NCI-H2107 (cell line): ENCODE measurements at places on chromosomes 3 and 15.

DNA sequence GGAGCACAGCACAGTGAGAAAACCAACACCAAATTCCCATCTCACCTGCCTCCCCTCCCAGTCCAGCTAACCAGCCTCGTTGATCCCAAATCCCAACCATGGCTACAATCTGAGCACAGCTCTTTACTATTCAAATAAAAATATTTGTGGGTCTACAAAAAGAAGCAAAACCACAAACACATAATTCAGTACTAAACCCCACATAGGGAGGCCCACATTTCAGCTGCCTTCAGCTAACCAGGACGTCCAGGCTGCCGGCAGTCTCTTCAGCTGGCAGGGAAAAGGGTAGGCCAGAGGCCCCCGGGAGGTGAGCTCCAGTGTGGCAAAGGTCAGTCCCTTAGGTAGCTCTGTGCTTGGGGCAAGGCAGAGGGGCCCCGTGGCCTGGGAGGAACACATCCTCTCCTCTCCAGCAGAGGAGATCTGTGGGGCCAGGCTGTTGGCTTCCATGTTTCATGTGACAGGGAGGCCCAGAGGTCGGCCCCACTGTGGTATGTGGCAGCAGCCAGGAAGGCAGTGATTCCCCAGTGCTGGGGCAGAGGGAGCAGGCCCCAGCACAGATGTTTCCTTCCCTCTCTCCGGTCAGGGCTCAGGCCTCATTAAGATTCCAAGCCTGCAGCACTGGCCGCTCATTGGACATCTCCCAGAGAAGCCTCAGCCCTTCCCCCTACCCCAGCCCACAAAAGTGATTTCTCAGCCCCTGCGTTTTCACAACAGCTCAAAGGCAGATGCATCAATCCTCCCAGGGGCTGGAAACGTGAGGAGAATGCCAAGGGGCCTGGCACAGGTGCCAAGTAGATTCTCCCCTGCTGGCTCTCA, 381.4 kb downstream of the NTRK3 start:
- DNase-seq = no peak

GRCh38 chr3:12193485-12194165, 34.9 kb upstream of the TIMP4 start:
- DNase-seq = no peak

DNA sequence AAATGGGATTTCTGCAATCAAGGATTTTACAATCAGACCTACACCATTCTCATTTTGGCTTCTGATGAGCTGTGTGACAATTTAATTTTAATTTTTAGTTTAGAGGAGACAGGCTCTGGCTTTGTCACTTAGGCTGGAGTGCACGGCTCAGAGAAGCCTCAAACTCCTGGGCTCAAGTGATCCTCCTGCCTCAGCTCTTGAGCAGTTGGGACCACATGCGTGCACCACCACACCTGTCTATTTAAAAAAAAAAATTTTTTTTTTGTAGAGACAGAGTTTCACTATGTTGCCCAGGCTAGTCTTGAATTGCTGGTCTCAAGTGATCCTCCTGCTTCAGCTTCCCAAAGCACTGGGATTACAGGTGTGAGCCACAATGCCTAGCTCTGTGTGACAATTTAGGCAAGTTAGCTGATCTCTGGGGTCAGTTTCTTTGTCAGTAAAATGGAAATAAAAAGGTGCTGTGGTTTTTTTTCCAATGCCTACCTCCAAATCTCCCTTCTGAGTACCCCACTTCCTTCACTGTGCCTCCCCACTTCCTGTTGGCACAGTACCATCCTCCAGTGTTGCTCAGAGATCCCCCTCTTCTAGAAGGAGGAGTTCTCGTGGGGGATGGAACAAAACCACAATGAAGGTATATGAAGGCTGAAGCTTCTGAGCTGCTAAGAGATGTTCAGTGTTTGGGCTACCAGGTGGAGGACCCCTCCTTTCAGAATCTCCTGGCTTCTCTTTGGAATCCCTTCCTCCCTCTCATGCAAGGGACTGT, 54.1 kb upstream of the GSK3B start:
- DNase-seq = no peak

DNA sequence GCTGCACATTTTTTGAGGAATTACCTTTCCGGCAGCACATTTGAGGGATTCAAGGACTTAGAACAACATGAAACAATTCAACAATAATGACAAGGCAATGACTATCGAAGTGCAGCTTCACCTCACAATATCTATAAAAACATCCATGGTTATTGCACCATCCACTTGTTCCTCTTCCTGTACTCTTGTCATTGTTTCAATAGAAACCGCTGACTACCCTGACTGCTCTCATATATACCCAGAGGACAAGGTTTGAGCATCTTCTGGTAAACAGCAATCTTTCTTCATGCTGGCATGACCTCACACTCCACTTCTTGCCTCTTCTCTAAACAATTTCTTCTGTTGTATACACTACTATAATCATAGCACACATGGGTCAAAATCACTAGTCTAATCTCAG, 864.9 kb downstream of the FHIT start:
- no peak for DNase-seq

GRCh38 chr15:95520511-95520910, 810.0 kb upstream of the NR2F2 start:
- no peak for DNase-seq

DNA sequence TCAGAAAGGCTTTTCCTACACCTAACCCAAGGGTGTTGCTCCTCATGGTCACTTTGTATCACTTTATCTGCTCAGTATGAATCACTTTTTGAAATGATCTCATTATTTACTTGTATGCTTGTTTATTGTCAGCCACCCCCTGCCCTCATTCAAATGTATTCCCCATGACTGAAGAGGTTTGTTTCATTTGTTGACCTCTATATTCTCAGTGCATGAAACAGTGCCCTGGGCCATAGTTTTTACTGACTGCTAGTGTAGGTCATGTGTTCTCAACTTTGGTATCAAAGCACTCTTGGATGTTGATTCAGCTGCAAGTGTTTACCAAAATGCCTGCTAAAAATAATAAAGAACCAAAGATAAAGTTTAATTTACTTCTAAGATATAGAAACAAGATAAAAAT, 381.7 kb upstream of the ARPP21 start:
- DNase-seq = no peak

GRCh38 chr15:101599091-101599490, 53.1 kb downstream of the TM2D3 start:
- DNase-seq = no peak

GRCh38 chr3:15858547-15859506, 61.0 kb upstream of the ANKRD28 start:
- no peak for DNase-seq

DNA sequence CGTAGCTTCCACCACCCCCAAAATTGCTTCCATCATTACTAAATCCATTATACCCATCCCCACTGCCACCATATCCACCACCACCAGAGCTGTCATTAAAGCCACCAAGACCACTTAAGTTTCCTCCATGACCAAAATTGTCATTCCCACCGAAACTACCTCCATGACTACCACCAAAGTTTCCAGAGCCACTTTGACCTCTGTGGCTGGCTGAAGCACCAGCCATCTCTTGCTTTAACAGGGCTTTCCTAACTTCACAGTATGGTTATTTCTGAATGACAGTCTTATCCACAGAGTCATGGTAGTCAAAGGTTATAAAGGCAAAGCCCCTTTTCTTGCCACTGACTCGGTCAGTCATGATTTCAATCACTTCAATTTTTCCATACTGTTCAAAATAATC, 24.3 kb upstream of the DENND4A start:
- no peak for DNase-seq

GRCh38 chr3:119973018-119973646, 121.1 kb downstream of the GSK3B start:
- no peak for DNase-seq

GRCh38 chr15:68277131-68277602, 378 bp upstream of the FEM1B start:
- DNase-seq = no peak

GRCh38 chr3:132907293-132907692, 130.9 kb upstream of the TMEM108 start:
- no peak for DNase-seq

DNA sequence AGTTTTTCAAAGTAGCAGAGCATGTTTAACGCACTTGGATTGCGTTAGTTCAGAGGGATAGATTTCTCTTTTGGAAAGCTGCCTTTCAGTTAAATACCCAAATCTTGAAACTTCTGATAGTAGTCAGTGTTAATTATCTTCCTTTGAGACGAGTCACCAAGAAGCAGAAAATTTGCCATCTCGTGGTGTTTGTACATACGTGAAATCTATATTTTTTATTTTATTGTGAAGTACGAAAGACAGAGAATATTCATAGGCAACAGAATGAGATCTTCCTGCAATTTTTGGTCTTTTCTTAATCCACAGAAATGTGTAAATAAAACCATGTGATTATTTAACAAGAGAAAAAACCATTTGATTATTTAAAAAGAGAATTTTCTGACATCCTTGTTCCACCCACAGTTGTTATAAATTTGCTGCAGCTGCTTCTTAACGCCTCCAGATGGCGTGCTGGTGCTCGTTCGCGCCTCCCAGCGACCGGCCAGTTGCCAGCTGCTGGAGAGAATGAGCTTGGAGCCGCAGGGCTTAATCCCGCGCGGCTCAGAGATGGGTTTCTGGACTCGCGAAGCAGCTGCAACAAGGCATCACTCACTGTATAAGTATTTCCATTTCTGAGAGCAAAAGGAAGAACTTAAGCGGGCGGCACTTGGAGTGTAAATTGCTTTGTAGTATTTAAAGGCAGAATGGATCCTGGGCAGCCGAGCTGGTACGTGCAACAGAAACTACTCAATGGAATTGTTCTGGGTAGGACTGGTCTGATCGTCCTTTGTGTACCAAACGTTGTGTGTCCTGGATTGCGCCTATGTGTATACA, 10.5 kb upstream of the SLITRK3 start:
- peak; percentile 73 for DNase-seq

GRCh38 chr3:32240159-32240545, 1.7 kb downstream of the CMTM8 start:
- no peak for DNase-seq

DNA sequence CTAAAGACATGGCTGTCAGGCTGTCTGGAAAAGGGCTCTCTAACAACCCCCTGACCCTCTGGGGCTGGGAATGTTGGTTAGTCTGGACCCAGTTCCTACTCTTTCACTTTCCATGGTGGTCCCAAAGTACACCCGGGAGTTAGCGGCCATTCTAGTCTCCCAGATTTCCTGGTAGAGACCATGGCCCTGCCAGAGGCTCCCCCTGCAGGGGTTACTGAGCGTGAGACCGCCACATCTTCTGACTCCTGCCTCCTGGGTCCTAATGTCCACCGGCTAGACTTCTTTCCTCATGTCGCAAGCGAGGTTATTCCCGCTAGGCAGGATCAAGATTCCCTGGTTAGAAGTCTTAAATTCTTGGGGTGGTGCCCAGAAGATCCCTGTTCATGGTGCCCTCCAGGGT, 540.0 kb upstream of the ROBO1 start:
- no peak for DNase-seq

GRCh38 chr3:126031981-126032471, 51.9 kb downstream of the SLC41A3 start:
- no peak for DNase-seq

GRCh38 chr3:52845691-52846431, 11.0 kb upstream of the MUSTN1 start:
- DNase-seq = no peak

DNA sequence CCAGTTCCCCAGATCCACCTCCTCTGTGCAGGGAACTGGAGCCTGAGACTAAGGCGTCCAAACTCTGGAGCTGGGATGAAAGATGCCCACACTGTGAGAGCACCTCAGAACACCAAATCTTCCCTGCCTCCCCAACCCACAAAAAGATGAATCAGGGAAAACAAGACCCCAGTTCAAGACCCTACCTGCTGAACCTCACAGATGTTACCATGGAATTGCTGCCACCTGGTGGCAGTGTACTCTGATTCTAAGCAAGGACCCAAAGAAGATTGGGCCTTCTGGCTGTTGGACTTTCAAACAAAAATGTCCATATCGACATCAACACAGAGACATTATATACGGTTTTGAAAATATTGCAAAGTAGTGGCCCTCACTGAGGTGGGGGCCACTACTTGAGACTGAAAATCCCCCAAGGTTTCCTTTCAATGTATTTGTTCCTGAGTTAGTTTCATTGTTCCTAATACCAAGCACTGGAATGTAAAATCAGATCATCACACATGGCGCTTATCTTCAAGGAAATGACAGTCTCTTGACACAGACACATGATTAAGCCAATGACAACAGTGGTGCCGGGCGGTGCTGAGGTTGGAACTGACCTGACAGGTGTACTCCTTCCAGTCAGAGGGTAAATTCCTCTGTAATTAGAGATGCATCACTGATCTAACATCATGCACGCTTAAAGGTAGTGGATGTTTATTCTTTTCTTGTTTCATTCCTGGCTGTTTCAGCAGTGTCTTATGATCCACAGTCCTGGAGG, 67.6 kb downstream of the SLC6A11 start:
- DNase-seq = no peak

- no peak for DNase-seq
These were observed 37.8 kb downstream of the CD47 start for GRCh38 chr3:108053067-108053466.

- DNase-seq = no peak
These were observed 81.6 kb downstream of the OCA2 start for GRCh38 chr15:28017423-28017924.

GRCh38 chr3:151584566-151584965, 123.7 kb upstream of the IGSF10 start:
- DNase-seq = no peak

DNA sequence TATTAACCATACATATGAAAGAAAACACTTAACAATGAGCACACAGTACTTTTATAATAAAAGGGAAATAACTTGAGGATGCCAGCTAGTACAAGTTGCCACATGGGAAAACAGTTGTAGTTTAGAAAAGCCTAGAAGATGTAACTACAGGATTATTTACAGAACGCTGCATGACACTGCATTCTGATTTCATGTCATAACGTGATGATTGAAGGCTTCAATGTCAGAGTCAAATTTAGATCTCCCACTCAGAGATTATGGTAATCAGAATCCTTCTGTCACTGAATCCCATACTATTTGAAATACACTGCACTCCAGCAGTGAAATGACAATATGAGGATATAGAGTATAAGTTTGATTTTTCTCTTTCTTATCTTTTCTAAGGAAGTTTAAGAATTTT, 253.9 kb upstream of the LRRN1 start:
- no peak for DNase-seq

DNA sequence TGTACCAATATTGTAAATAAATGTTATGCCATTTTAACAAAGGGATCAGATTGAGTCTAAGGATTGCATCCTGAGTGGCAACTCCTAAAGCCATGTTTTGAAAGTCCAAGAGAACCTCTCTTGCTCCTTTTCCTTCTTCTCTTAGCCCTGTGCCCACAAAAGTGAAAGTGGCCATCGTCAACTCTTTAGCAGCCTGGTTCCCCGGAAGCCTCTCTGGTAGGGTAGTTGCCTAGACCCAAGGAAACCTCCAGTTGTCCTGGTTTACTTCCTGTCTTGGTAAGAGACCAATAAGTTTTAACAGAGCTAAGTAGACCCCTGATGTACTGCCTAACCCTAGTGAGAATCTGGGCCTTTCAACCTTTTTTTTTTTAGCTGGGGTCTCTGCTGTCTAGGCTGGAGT, 10.2 kb upstream of the ITPKA start:
- DNase-seq = no peak

GRCh38 chr3:118810499-118811035, 224.1 kb downstream of the IGSF11 start:
- DNase-seq = no peak

GRCh38 chr15:60681353-60681752, 202.4 kb upstream of the ICE2 start:
- no peak for DNase-seq

- no peak for DNase-seq
These were observed 55.5 kb downstream of the ST6GAL1 start for GRCh38 chr3:186985661-186986364.

- no peak for DNase-seq
These were observed 46.1 kb downstream of the TMEM266 start for GRCh38 chr15:76105911-76106310.
